ENCODE measurements at places on chromosomes 3 and 15. TPM values are rescaled to one million over a fixed set of nuclear protein-coding genes. Genes with fewer than 3 reads are reported as not detected.

- DNase-seq: no peak
Measured at GRCh38 chr3:89395456-89395855, 288.0 kb downstream of the EPHA3 start.

- DNase-seq: no peak
Measured at GRCh38 chr3:81776643-81777042, 15.2 kb upstream of the GBE1 start.

Gene SCN5A
- polyA plus RNA-seq: 61.5 TPM

- DNase-seq: no peak
Measured at GRCh38 chr3:46186471-46187340, 21.4 kb downstream of the CCR1 start.

Gene NEO1
- 4.7 TPM for polyA plus RNA-seq

Gene COL6A5
- not detected for polyA plus RNA-seq

GRCh38 chr3:61452535-61453090 is 108.8 kb upstream of the PTPRG start:
- no peak for DNase-seq

GRCh38 chr3:156888576-156888975 is 62.4 kb downstream of the LEKR1 start:
- DNase-seq: no peak

Measured in heart right ventricle (tissue), 16 donors.